ENCODE measurements at places on chromosomes 2 and 18.

GRCh38 chr2:95068256-95068655 lies 42.7 kb downstream of the MAL start:
- no peak for DNase-seq

- no peak for DNase-seq
Observed at GRCh38 chr2:68698567-68699377, 35.8 kb upstream of the ARHGAP25 start.

GRCh38 chr2:95346231-95346737 lies 49.1 kb downstream of the KCNIP3 start:
- DNase-seq, result no peak

GRCh38 chr2:211396815-211397214 lies 840.4 kb downstream of the CPS1 start:
- peak; percentile 58 for DNase-seq

- no peak for DNase-seq
Observed at GRCh38 chr2:191693166-191693565, 15.2 kb downstream of the NABP1 start.

- DNase-seq, result peak; percentile 94
Observed at GRCh38 chr2:105179469-105180372, 61.8 kb upstream of the GPR45 start.

- DNase-seq, result no peak
Observed at GRCh38 chr2:44933434-44933951, 8.0 kb upstream of the SIX3 start.

DNA sequence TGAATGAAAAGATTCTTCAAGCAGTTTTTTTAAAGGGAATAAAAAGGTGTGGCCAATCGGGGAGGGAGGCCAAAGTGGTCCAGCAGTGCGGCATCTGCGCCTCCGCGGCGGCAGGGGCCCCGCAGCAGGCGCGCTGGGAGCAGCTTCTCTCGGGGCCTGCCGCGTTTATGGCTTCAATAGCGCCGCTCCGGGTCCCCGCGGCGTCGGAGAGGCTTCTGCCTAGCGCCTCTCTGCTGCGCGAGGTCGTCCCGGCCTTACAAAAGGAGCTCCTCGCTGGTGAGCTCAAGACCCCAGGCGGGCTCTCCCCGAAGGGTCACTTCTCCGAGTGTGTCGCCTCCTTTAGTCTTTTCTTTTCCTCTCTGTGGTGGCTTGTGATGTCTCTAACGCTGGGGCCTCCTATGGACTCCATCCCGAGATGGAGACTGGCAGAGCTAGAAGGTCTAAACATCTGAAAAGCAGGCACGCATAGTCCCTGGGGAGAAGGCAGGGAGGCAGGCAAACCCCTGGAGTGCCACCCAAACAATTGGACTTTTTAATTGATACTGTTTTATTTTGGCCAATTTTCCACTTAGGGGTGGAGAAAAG lies 67.1 kb downstream of the SUMO1 start:
- DNase-seq, result no peak

DNA sequence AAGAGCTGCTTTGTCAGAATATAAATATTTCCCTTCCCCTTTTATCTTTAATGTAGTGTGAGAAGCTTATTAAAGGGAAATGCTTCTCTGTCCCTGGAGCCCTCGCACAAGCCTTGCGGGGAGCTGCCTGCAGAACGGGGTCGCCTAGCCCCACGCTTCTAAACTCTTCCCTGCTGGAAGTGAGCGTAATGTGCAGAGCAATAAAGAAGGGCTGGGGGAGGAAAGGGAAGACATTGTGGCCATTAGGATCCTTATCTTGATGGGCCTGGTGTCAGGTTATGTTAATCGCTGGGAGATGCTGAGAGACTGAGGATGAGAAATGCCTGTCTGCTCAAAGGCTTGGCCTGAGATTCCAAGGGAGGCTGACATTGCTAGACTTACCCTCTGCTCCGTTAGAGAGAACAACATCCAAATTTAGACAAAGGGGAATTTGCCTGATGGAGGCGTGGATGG lies 18.9 kb upstream of the FZD7 start:
- DNase-seq, result no peak

DNA sequence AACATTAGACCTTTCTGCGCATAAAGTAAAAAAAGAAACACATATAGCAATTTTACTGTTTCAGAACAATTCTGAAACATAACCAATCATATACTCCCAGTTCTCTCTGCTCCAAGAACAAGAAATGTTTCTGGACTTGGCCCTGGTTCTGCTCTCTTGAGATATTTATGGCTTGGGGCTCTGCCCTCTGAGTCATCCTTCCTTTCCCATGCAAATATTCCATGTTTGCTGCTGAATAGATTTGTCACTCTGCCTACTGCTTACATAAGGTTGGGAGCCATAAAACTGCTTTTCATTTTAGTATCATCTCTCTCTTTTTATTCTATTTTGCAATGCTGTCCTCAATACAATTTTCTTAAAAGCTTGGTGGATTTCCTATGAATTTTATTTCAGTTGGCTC lies 499.6 kb upstream of the ACVR2A start:
- peak; percentile 28 for DNase-seq

- DNase-seq, result no peak
Observed at GRCh38 chr2:232299084-232299483, 79.5 kb upstream of the ALPP start.

DNA sequence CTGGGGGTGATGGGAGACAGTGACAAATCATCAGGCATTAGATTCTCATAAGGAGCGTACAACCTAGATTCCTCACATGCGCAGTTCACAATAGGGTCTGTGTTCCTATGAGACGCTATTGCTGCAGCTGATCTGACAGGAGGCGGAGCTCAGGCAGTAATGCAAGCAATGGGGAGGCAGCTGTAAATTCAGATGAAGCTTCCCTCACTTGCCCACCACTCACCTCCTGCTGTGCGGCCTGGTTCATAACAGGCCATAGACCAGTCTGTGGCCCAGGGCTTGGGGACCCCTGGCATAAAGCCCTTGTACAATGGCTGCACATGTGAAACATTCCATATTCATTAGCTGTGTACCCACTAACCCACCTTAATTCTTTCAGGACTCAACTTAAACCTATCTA lies 18.0 kb downstream of the NMUR1 start:
- DNase-seq, result no peak

GRCh38 chr2:185433824-185434223 lies 304.8 kb upstream of the FSIP2 start:
- no peak for DNase-seq

DNA sequence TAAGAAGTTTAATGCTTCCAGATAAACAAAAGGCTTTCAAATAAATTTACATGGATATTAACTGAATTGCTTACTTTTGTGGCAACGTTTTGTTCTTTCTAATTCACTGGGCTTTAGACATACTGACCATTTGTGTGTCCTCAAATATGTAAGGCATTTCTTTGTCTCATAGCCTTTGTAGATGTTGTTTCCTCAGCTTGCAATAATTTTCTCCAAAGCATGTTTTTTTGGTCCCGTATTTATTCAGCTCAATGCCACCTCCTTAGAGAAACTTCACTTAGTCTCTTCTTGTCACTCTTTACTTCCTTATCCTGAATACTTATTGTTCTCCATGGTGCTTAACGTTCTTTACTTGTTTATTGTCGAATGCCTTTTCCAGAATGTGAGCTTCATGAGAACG lies 98.5 kb downstream of the NUP35 start:
- no peak for DNase-seq

DNA sequence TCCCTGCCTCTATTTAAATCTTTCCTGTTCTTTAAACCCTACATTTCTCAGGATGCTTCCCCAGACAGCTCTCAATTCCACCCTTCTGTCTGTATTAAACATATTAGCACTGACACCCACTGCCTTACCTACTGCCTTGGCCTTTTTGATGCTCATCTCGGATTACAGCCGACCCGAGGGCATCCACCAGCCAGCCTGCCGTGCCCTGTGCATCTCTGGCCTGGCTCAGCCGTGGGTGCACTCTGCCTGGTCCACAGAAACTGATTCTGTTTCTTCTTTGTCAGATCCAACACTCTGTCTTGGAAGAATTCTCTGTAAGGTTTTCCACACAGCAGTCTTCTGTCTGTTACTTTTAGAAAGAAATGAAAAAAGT lies 27.2 kb downstream of the TANC1 start:
- DNase-seq, result no peak

GRCh38 chr2:240649331-240649730 lies 24.1 kb downstream of the GPR35 start:
- no peak for DNase-seq

- DNase-seq, result no peak
Observed at GRCh38 chr18:14179306-14179705, 47.1 kb upstream of the ZNF519 start.

GRCh38 chr2:3876685-3877084 lies 173.3 kb downstream of the DCDC2C start:
- no peak for DNase-seq

All from LNCaP clone FGC (cell line).